Stimulated activated CD8-positive, alpha-beta memory T cell treated with anti-CD3 and anti-CD28 coated beads, Interleukin-15, amount 100 ng/mL, for 48 hours (primary cell): ENCODE measurements at places on chromosomes 5 and 9.

GRCh38 chr5:154313360-154314017 is 123.0 kb downstream of the GALNT10 start:
- no peak for DNase-seq

DNA sequence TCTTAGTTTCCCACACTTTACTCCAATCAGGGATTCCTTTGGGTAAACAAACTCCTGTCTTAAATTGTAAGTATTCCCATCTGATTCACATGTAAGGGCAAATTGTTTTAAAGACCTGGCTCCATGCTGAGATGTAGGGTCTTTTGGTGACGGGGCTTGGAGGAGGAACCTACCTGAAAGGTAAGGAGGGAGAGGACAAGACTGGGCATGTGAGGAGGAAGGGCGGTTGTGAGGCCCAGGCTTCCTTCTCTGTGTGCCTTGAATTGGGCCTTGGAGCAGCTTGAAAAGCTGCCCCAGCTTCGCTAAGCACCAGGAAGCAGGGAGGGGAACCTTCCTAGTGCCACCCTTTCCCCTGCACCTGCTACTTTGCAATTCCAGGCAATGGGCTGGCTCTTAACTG is 86.8 kb downstream of the C9orf152 start:
- no peak for DNase-seq

GRCh38 chr9:110371411-110372007 is 33.8 kb upstream of the TXNDC8 start:
- no peak for DNase-seq

DNA sequence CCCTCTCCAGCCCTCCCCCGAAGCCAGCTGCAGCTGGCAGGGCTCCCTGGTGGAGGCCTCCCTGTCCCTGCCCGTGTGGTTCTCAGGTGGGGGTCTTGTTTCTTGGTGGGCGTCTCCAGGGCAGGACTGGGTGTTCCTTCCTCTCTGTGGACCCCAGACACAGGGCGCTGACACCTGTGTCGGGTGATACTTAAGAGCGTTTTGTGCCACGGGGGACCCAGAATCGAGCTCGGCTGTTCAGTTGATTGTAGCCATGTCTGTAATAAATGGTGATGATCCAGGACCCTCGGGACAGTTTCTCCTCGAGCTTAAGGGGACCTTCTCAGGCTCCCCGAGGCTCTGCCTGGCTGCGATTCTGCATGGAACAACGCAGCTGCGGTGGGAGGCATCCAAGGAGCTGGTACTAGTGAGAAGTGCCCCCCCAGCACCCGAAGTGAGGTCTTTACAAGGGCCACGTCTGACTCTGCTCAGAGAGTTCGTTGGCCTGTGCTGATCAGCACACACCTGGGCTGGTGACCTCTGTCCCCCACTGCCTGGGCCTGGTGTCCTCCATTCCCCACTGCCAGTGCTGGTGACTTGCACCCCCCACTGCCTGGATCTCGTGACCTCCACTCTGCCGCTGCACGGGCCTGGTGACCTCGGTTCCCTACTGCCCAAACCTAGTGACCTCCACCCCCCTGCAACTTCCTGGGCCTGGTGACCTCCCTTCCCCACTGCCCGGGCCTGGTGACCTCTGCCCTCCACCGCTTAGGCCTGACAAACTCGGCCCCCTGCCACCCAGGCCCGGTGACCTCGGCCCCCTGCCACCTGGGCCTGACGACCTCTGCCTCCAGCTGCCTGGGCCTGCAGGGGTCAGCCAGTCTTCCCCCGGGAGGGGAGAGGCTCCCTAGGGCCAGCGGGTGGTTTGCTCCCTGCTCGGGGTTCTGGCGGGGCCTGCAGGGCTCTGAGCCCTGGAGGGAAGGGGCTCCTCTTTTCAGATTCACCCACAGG is 36.0 kb downstream of the NDUFS6 start:
- DNase-seq: no peak

- no peak for DNase-seq
Observed at GRCh38 chr5:33957577-33958150, 21.5 kb downstream of the RXFP3 start.

GRCh38 chr9:85142968-85143367 is 473.4 kb downstream of the NTRK2 start:
- DNase-seq: no peak

- no peak for DNase-seq
Observed at GRCh38 chr9:105291938-105292337, 47.5 kb downstream of the SLC44A1 start.

GRCh38 chr5:127029581-127030258 is 638 bp downstream of the MARCHF3 start:
- DNase-seq: no peak

- no peak for DNase-seq
Observed at GRCh38 chr5:32859211-32859641, 148.1 kb downstream of the NPR3 start.

- no peak for DNase-seq
Observed at GRCh38 chr9:27423915-27424710, 100.0 kb upstream of the IFNK start.
